ENCODE measurements at places on chromosomes 3 and 15. TPM values are rescaled to one million over a fixed set of nuclear protein-coding genes. Genes with fewer than 3 reads are reported as not detected.

TTLL13 gene
- polyA plus RNA-seq, result 0.57 TPM

CASR gene
- polyA plus RNA-seq, result 26.9 TPM

MYO5C gene
- polyA plus RNA-seq, result 19.0 TPM

TMEM42 gene
- polyA plus RNA-seq, result 29.8 TPM

TMEM212 gene
- polyA plus RNA-seq, result 0.16 TPM

NOX5 gene
- polyA plus RNA-seq, result 0.55 TPM

GRCh38 chr3:100087198-100087597, 27.1 kb downstream of the FILIP1L start:
- no peak for DNase-seq

- no peak for DNase-seq
Observed at GRCh38 chr3:181609030-181609767, 102.5 kb upstream of the SOX2 start.

- DNase-seq, result no peak
Observed at GRCh38 chr3:38644016-38644661, 5.3 kb downstream of the SCN5A start.

DNA sequence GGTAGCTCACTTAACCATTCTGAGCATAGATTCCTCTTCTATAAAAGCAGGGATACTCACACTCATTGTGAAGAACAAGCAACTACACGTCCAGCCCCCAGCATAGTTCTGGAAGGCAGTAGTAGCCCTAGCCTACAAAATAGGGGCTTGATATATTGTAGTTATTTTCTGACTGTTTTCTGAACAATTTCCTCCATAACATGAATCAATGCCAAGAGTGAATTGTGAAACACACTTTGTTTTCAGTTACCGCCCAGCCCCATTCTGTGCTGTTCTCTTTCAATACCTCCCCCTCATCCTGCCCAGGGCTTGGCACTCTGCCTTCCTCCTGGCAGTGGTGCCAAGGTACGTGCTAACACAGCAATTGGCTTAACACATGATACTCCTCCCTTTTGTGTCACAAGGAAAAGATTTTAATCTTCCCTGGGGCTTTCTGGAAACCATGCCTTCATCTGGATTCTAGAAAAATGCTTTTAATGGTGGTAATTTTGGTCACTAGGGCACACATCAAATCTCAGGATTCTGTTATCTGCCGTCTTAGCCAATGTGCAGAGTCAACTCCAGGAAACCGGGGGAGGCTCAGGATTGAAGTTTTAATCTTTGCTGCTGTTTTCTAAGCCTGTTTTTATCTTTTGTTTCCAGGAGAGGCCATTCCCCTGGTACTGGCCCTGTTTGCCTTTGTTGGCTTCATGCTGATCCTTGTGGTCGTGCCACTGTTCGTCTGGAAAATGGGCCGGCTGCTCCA, 37.2 kb downstream of the IL20RB start:
- no peak for DNase-seq

- DNase-seq, result no peak
Observed at GRCh38 chr3:64856977-64857516, 169.2 kb upstream of the ADAMTS9 start.

- DNase-seq, result no peak
Observed at GRCh38 chr3:39414421-39414907, 7.9 kb downstream of the RPSA start.

DNA sequence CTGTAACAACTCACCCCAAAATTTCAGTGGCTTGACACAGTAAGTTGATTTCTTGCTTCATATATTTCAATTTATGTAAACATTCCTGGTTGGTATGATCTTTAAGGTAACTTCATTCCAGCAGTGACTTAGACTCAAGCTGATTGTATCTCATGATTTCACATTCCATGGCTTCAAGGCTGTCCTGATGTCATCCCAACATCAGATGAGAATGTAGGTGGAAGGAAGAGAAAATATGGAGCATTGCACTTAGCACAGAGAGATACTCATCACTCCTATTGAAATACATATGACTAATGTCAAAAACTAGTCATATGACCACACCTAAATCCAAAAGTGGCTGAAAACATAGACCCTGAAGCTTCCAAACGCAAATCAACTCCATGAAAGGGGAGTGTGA, 793.8 kb downstream of the TBL1XR1 start:
- no peak for DNase-seq

- no peak for DNase-seq
Observed at GRCh38 chr15:60913900-60914299, 315.2 kb downstream of the RORA start.
